ENCODE measurements at places on chromosomes 16 and 17.

- DNase-seq = no peak
Measured at GRCh38 chr17:17109256-17109655, 67.0 kb downstream of the MPRIP start.

- no peak for DNase-seq
Measured at GRCh38 chr16:82524976-82525375, 101.8 kb upstream of the CDH13 start.

- DNase-seq = no peak
Measured at GRCh38 chr17:65885541-65886312, 306.2 kb downstream of the CEP112 start.

GRCh38 chr17:82157046-82158035 is 55.3 kb downstream of the CCDC57 start:
- DNase-seq = no peak

DNA sequence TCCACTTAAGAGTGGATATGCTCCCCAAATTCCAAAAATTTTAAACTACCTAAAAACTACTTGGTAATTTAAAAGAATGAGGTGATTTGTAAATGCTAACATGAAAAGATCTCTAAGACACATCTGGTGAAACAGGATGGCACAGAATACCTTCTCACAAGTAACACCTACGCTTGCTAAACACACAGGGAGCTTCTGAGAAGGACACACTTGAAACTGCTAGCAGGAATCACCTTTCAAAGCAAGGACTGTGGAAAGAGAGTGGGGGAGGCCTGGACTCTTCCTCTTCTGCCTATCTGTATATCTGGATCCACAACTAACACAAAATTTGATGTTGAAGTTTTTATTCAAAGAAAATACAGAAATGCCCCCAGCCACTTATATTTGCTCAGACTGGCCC is 52.4 kb downstream of the CYTH1 start:
- DNase-seq = no peak

DNA sequence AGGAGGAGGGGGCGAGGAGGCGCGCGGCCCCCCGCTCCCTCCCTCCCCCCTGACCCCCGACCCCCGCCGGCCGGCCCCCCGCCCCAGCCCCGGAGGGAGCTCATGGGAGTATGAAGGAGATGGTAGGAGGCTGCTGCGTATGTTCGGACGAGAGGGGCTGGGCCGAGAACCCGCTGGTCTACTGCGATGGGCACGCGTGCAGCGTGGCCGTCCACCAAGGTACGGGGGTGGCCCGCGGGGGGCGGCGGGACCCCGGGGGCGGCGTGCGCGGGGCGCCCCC is 390 bp downstream of the MLLT6 start:
- no peak for DNase-seq

GRCh38 chr17:22272363-22273146 is 580.2 kb downstream of the KCNJ18 start:
- DNase-seq = no peak

- no peak for DNase-seq
Measured at GRCh38 chr16:31201582-31202413, 762 bp downstream of the PYCARD start.

GRCh38 chr17:78409191-78409928 is 30.9 kb downstream of the PGS1 start:
- no peak for DNase-seq

DNA sequence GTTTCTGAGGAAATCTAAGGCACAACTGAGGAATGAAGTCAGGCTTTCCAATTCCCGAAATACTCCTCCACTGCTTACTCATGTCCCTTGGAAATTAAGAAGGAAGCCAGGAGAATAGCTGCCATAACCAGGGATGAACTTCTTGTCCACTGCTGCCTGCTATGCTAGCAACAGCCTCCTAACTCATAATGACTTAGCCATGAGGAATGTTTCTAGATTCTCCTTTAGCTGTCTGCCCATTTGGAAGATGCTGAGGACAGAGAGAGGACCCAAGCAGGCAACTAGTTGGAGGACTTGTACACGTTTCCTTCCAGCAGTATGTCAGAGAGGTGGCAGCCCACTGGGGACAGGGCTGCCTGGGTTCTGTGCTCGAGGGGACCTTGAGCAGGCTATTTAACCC is 939 bp upstream of the CCL2 start:
- no peak for DNase-seq

- DNase-seq = no peak
Measured at GRCh38 chr16:12760819-12761611, 42.7 kb downstream of the CPPED1 start.

DNA sequence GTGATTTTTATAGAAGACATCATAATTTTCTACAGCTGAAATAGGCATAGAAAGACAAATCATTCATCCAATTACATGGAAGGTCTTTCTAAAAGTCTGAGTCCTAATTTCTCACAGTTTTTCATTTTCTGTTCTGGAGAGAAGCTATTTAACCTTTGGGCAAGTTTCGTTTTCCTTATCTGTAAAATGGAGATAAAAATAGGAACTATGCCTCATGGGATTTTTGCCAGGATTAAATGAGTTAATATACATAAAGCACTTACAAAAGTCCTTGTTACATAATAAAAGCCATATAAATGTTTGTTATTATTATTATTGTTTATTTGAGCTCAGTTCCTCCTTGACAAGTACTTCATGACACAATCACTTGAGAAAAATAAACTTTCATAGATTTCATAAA is 121.4 kb downstream of the SKAP1 start:
- DNase-seq = no peak

GRCh38 chr17:48219617-48220016 is 112.1 kb downstream of the SNX11 start:
- DNase-seq = no peak

DNA sequence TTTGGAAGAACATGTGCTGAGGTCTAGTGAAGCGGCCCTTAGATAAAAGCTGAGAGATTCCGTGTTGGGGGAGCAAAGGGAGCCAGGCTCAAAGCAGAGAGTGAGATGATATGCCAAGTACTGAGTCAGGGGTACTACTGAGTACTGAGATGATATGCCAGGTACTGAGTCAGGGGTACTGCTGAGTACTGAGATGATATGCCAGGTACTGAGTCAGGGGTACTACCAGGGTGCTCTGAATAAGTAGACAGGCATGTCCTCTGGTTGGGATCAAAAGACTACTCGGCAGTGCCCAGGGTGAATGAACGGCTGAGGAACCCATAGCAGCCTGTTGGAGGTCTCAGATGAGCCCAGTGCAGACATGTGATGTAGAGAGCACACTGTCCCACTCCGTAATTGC is 239.0 kb downstream of the SOX9 start:
- no peak for DNase-seq

GRCh38 chr16:69847643-69848042 is 85.5 kb downstream of the WWP2 start:
- DNase-seq = no peak

DNA sequence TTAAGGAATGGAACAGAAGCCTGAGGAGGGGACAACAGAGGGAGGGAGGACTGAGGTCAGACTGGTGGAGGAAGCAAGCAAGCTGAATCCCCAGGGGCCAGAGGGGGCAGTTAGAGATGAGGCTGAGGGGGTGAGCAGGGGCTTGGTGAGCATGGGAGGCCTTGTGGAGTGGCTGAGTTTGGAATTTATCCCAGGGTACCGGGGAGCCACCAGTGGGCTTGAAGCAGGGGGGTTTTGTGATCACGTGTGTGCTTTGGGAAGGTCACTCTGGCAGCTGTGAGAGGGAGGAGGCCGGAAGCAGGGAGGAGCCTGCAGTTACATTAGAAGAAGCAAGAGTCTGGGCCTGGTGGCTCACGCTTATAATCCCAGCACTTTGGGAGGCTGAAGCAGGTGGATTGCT is 9.8 kb upstream of the CTCF start:
- no peak for DNase-seq

- no peak for DNase-seq
Measured at GRCh38 chr17:74180336-74180735, 23.1 kb upstream of the RPL38 start.

- DNase-seq = no peak
Measured at GRCh38 chr16:2384426-2384825, 43.9 kb upstream of the ABCA3 start.

DNA sequence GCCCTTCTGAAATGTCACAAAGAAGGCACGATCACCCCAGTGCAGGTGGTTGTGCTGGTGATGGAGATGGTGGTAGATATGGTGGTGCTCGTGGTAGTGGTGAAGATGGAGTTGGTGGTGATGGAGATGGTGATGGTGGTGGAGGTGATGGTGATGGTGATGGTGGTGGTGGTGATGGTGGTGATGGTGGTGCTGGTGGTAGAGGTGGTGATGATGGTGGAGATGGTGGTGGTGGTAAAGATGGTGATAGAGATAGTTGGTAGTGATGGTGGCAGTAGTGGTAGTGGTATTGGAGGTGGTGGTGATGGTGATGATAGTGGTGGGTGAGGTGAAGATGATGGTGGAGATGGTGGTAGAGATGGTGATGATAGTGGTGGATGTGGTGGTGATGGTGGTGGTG is 88.1 kb upstream of the SALL1 start:
- DNase-seq = no peak

GRCh38 chr17:1683459-1683858 is 1.2 kb downstream of the PRPF8 start:
- DNase-seq = no peak

GRCh38 chr16:81861503-81861902 is 82.4 kb downstream of the PLCG2 start:
- no peak for DNase-seq

DNA sequence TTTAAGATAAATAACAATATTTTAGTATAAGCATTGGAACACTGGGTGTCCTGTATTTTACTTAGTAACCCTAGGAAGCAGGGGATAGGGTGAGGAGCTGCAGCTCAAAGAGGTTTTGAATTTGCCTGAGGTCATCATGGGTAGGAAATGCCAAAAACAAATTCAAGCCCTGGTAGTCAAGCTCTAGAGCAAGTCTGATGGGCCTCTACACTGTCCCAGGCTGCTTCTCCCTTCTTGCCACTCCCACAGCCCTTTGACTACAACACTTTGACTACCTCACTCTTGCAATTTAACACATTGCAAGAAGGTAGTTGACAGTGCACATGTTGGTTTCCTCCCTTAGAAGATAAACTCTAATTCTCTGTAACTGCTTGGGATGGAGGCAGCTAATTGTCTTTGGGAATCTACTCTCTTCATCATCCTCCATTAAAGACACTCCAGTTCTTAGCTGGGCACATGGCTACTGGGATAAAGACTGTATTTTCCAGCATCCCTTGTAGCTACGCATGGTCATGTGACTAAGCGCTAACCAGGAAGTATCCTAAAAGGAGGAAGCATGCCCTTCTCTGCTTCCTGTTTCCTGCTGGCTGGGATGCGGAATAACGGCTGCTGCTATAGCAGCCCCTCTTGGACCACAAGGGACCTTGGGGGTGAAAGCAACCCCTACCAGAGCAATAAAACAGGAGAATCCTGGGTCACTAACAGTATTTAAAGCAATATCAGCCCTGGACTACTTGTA is 30.7 kb upstream of the SSTR2 start:
- DNase-seq = no peak

- no peak for DNase-seq
Measured at GRCh38 chr17:20123209-20123608, 114.0 kb downstream of the SPECC1 start.

DNA sequence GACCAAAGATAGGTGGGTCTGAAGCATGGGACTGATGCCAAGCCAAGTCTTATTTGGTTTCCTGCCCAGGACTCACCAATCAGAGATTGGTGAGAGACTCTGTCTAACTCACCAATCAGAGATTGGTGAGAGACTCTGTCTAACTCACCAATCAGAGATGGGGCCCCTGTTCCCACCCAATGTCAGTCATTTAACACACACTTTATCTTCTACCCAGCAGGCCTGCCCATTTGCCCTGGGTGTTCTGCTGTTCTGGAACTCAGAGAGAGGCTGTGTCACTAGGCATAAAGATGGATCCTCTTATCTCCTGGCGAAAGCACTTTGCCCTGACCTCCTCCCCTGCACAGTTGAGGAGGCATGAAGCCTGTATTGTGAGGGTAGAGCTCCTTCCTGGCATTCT is 5.4 kb upstream of the RHOT1 start:
- no peak for DNase-seq

- DNase-seq = no peak
Measured at GRCh38 chr16:56669005-56669839, at the start of gene MT1H. TSS of gene MT1H (plus strand) at chr16:56669814. CDS start at chr16:56669885, 71 bp downstream.

GRCh38 chr16:88076211-88076931 is 125.1 kb downstream of the BANP start:
- DNase-seq = no peak

DNA sequence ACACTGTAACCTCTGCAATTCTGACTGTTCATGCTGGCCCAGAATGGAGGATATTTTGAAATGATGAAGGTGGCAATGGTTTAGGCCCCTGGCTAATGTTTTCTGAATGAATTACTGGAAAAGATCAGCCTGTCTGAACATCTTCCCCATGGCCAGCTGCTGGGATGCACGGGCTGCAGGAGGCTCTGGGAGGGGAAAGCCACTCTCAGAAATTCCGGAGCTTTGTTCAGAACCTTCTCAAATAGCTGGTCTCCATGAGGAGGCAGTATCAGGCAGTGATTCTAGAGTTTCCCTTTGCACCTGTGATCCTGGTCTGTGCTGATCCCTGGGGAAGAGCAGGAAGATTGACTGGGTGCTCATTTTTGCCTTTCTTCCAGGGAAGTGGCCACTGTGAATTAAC is 5.0 kb downstream of the SLC6A2 start:
- DNase-seq = no peak

DNA sequence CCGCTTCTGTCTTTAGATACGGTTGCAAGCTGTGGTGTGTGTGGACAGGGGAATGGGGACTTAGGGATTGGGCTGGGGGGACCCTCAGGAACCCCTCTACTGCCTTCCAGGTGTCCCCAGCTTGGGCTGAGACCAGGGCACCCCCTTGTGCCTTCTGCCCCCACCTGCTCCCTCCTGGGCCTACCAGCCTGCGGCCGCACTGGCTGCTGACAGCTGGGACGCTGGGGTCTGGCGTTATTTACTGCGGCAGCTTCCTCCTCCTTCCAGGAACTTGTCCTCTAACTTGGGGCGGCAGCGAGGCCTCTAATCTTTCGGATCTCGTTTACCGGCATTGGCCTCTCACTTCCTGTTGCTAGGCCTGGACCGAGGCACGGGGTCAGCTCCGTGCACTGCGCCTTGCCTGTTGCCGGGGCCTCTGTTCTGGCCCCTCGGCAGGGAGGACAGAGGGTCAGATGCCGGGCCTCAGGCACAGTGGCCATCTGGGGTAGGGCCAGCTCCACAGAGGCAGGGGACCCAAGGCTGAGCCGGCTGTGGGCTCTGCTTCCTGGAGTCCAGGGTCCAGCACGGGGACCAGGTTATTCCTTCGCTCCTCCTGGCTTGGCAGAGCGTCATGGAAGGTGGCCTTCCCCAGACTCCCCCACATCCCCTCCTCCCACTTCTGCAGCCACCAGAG is 31.8 kb downstream of the TMEM235 start:
- no peak for DNase-seq

Data from cortex of kidney (tissue), 1 donor.